ENCODE measurements at places on chromosomes 12 and 14.

GRCh38 chr12:120684523-120684932 is 2.4 kb upstream of the MLEC start:
- ATAC-seq: no peak

DNA sequence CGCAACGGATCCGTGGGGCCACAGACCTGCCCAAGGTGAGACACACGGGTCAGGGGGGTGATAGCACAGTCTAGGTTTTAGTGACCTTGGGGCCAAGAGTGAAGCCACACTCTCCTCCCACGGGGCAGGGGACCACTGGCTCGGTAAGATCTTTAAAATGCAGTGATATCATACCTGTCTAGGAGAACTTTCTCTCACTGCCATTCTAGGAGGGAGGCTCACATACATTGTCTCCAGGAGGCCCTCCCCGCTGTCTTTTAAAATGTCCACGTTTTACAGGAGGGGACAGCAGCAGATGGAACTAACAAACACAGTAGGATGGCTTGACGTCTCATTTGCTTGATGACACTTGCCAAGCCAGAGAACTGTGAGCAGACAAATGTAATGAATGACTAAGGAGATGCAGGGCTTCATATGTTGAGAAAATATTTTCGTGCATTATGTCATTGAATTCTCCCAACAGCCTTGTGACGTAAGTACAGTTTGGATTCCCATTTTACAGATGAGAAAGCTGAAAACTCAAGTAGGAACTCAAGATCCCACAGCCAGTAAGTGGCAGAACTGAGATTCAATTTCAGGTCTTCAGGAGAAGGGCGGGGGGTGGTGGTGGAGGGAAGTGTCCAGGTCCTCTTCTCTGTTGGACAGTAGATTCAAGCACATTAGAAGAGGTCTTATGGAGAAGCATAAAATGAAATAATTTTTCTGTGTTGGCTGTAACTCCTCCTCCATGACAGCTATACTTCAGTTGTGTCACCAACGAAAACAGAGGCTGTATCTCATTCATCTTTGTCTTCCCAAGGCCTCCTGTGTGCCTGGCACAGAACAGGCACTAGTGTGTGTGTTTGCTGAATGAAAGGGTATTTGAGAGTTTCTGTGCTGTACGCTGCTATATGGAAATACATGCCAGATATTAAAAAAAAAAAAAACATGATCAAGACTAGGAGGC is 2.1 kb downstream of the VASH1 start:
- no peak for ATAC-seq

DNA sequence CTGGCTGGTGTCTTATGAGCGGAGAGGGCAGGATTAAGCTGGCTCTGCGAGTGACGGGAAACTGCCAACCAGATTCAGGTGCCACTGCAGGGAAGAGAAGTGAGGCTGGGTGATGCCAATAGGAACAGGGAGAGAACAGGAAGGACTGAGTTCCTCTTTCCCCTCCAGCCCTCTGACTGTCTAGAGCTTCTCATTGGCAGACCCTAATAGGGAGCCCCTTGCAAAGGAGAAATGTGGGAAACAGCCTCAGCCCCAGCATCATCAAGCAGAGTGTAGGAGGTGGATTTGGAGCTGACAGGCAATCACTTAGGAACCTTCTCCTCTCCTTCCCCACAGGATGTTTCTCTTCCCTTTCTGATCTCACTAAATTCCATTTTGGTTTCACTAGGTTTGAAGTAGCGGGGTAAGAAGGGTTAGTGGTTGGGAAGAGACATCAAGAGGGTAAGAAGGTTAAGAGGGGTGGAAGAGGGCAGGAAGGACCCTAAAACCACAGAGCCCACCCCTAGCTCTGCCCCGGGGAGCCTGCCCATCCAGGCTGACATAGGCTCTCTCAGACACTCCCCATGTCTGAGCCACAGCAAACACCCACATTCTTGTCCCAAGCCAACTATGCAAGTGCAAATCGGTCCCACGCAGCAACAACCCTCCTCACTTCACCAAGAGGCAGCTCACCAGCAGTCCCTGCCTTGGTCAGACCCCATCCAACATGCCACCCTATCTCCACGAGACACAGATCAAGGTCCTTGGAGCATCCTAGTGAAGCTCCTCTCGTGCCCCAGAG is 111.1 kb downstream of the STAB2 start:
- ATAC-seq: no peak

- no peak for ATAC-seq
Observed at GRCh38 chr14:80787876-80788275, 153.7 kb downstream of the CEP128 start.

DNA sequence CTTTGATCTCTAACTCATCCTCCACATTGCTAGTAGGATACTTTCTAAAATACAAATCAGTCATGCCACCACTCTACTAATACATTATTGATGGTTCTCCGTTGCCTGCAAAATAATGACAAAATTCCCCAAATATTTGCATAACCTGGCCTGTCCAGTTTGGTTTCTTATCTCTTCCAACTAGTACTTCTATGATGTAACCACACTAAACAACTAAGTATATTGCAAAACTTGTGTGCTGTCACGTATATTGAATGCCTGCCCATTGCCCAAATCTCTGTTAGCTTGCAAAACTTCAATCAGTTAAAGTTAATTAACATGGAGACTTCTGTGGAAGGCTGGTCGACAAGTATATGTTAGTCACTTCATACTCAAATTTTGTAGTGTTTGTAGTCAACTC is 6.5 kb downstream of the OR6C74 start:
- ATAC-seq: no peak

- no peak for ATAC-seq
Observed at GRCh38 chr14:31726337-31726736, 165.1 kb downstream of the NUBPL start.

DNA sequence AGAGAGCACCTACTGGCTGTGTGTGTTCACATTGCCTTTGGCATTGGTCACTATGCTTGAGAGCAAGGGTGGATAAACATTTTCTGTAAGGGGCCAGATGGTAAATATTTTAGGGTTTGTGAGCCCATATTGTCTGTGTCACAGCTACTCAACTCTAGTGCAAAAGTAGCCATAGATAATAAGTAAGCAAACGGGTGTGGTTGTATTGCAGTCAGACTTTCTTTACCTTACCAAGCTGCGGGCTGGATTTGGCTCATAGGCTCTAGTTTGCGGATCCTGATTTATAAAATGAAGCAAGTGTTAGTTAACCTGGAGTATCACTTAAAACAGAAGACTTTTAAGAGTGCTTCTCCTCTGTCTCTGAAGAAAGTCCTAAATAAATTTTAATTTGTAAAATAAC is 169.0 kb downstream of the KICS2 start:
- ATAC-seq: no peak
